Inflammatory macrophage (primary cell): ENCODE measurements at places on chromosomes 7 and 10.

- DNase-seq, result no peak
Measured at GRCh38 chr10:13758312-13758711, 171.5 kb downstream of the PRPF18 start.

DNA sequence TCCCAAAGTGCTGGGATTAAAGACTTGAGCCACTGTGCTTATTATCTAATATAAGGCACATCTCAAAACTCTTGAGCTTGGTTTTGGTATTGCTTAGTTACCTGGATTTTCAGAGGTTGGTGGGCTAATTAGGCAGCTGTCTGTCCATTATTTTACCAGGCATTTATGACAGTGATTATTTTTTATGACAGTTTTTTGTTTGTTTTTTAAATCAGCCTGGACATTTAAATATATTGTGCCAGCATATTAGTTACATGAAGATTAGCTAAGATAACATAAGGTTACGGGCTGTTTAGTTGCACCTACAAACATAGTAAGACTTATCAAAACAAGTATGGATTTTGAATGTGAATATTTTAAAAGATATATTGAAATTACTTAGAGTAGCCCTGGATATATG is 2.6 kb upstream of the ZRANB1 start:
- DNase-seq, result no peak

DNA sequence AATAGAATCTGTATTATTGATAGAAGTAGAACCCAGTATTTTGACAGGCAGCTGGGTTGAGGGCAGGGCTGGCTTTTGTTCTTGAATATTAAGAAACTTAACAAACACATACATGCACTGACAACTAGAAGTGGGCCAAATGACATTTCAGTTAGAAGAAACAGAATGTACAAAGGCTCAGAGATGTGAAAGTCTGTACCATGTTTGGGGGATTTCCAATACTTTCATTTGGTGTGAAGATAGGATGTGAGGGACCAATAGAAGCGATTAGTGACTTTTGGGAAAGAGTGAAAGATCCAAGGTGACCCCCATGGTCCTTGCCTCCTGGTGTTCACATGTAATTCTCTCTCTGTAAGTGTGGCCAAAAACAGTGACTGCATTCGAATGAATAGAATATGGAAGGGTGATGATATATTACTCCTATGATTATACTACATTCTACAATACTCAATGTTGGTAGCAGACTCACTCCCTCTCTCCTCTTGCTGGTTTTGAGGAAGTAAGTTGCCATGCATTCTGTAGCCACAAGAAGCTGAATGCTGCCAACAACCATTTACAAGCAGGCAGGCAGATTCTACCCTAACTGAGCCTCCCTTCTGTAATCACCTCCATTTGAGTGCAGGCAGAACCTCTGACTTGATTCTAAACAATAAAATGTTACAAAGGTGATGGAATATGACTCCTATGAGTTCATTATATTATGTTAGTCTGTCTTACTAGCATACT is 151.4 kb downstream of the TMEM168 start:
- no peak for DNase-seq

- no peak for DNase-seq
Measured at GRCh38 chr10:17047908-17048307, 81.7 kb downstream of the CUBN start.

- no peak for DNase-seq
Measured at GRCh38 chr7:88669913-88670312, 89.6 kb upstream of the ZNF804B start.

DNA sequence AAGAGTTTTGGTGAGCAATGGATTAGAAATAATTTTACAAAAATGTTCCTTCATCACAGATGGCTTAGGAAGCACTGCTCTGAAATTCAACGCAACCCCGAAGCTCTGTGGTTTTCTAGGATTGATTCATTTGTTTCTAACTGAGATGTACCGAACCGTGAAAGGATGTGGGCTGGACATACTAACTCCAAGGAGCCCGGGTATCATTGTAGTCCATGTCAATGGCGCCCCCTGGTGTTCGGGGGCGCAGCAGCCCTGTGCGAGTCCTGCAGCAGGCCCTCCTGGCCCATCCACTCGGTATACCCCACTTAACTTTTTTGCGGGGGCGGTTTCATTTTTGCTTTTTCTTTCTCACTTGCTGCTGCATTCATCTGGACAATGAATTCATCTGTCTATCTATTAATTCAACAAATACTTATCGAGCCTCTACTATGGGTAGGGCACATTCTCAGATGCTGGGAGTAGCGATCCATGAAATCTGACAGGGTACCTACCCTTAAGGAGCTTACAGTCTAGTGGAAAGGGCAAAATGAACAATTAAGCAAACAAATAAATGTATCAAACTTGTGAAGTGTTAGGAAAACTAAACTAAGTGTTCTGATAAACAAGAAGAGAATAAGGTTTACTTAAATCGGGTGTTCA is 25.2 kb upstream of the ITPRID1 start:
- peak; percentile 53 for DNase-seq

GRCh38 chr10:71135236-71135635 is 77.1 kb upstream of the UNC5B start:
- DNase-seq, result no peak

- no peak for DNase-seq
Measured at GRCh38 chr10:88234297-88234696, 348.8 kb downstream of the RNLS start.

GRCh38 chr7:146004805-146005204 is 111.8 kb upstream of the CNTNAP2 start:
- no peak for DNase-seq

DNA sequence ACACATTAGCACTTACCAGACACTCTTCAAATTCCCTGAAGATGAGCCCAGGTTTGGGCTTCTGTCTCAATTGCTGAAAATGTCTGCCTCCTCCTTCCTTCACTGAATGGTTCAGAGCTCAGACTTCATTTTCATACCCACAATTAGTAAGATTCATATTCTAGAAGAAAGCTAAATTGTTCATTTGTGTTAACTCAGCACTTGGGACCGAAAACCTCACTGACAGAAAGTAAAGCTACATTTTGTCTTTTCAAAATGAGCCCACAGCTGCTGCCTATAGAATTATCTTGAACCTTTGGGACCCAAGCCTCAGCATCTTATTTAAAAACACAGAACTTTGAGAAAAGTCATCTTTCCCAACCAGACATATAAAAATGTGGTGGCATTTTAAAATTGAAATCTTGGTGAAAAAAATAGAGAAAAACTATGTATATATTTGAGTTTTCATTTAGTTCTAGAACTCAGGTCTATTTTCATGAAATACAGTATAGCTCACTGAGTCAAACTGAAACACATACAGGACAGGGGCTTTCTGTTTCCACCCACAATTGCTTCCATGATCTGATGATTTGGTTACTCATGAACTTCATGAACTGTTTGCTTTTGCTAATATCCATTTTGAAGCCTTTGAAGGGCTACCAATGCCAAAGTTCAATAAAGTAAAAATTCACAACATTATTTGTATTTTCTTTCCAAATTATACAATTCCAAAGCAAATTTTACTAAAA is 119.1 kb upstream of the PFKP start:
- DNase-seq, result no peak

- no peak for DNase-seq
Measured at GRCh38 chr7:117997862-117998825, 124.9 kb upstream of the CTTNBP2 start.

DNA sequence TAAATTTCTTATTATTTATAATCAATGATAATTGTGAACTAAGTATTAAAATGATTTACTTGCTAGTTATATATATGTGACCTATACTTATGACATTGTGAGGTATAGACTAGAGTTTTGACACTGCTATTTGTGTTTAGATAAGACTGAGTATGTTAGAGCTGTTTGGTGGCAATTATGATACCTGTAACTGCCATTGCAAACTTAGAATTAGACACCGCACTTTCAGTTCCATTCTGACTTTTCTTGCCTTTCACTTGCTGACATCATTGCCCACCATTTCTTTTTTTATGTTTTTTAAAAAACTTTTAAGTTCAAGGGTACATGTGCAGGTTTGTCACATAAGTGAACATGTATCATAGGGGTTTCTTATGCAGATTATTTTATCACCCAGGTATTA is 214.5 kb downstream of the MBL2 start:
- DNase-seq, result no peak

GRCh38 chr7:39509912-39510311 is 56.3 kb upstream of the YAE1 start:
- DNase-seq, result no peak

DNA sequence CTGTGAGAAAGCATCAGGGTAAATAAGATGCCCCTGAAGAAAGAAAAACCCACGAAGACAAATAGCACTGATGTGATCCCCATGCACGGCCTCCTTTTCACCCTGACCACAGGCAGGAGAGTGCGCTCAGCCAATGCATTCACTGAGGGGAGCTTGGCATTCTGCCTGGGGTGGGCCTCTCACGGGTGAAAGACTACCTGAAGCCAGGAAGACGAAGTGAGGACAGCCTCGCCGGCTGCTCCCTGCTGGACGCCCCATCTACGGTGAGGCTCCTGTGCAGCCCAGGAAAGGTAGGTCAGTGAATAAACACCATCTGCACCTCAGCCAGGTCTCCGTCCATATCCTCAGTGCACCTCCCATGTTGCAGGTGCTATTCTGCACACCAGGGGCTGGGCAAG is 32.0 kb downstream of the CPXM2 start:
- no peak for DNase-seq

GRCh38 chr7:128948976-128949760 is 11.4 kb downstream of the IRF5 start:
- peak; percentile 90 for DNase-seq

- no peak for DNase-seq
Measured at GRCh38 chr10:108653531-108653930, 1269.8 kb downstream of the XPNPEP1 start.

- DNase-seq, result no peak
Measured at GRCh38 chr7:36944838-36945237, 220.5 kb upstream of the AOAH start.

GRCh38 chr10:132132421-132132841 is 54.3 kb upstream of the DPYSL4 start:
- DNase-seq, result no peak

DNA sequence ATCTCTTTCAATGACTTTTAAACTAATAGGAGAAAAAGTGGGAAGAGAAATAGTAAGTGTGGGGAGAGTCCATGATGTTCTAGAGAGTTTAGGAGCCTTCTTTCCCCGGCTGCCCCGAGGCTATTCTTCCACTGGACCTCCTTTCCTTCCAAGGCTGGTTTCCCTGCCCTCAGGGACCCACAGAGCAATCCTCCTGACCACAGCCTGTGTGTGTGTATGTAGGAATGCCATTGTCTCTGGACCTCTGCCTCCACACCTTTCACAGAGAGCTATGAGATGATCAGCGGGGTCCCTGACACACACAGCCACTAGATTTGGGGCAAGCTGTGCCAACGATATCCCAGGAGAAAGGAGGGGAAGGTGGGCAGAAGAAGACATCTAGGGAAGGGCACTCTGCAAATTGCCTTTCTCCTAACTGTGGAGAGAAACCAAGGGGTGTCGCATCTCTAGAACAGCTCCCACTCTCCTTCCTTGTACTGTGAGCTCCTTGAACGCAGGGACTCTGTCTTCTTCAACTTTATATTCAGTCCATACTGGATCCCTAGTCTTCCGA is 13.3 kb upstream of the CHCHD3 start:
- DNase-seq, result no peak

DNA sequence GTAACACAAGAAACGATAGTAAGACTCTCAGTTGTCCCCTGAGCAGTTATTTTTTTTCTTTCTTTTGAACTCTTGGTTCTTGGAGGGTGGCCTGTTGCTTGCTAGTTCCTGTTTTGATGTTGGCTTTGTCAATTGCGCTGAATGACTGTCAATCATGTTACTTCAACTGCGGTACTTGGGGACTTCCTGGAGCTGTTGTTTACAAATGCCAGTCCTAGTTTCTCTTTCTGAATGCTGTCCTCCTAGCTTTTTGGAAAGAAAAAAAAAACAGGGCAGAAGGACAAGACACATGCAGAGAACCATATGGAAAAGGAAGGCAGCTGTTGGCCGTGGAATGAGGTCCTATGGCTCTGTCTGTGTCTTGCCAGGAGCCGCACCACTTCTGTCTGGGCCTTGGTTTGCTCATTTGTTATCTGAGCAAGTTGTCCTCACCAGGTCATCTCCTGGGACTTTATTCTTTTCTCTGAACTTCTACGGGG is 7.0 kb upstream of the PDCD4 start:
- DNase-seq, result peak; percentile 91

- no peak for DNase-seq
Measured at GRCh38 chr7:140348161-140348849, 50.0 kb downstream of the SLC37A3 start.

DNA sequence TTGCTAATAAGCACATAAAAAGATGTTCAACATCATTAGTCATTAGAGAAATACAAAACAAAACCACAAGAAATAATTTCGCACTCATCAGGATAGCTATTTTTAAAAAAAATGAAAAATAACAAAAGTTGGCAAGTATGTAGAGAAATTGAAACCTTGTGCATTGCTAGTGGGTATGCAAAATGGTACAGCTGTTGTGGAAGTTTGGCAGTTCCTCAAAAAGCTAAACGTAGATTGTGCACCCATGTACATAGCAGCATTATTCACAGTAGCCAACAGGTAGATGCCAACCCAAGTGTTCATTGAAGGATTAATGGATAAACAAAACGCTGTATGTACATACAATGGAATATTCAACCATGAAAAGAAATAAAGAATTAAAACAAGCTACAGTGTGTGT is 35.3 kb upstream of the STARD3NL start:
- no peak for DNase-seq

- no peak for DNase-seq
Measured at GRCh38 chr10:77850620-77851231, 75.8 kb downstream of the DLG5 start.

DNA sequence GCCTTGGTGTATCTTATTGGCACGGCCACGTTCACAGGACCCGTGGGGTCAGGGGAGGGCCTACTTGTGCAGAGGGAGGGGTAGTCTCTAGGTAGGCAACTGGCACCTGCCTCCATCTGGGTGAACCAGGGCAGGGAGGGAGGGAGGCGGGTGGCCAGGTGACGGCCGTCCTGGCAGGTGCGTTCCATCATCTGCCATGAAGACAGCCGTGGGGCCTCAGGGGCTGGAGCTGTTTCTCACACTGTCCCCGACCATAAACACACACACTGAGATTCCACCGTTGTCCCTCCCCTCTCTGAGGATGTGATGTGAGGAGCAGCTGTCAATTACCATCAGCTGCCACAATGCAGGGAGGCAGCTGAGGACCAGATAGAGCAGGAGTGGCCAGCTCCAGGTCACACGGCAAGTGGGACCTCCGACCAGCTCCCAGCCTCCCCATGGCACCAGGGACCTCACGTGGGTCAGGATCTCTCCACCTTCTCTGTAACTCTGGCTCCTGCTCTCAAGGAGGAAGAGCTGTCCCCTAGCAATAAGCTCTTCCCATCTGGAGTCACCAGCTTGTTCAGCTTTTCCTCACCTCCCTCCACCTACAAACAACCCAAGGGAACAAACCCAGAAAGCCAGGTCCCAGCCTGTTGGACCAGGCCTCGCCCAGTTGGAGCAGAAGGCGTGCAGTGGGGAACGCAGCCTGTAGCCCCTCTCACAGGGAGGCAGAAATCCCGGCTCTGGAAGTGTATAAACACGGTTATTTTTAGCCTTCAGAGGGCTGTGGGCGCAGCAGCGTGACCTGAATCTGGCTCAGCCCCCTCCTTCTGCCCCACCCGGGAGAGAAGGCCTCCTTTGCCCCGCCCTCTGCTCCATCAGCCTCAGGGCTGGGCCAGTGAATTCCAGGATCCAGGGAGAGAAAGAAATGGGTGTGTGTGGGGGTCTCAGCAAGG is 33.1 kb downstream of the ZMIZ1 start:
- peak; percentile 66 for DNase-seq

GRCh38 chr10:94216201-94216600 is 146.5 kb downstream of the NOC3L start:
- no peak for DNase-seq
